ENCODE measurements at places on chromosomes 16 and 17.

GRCh38 chr17:14118951-14119350, 49.6 kb downstream of the COX10 start:
- no peak for DNase-seq

GRCh38 chr17:75086496-75087181, 1.1 kb upstream of the SLC16A5 start:
- no peak for DNase-seq

- DNase-seq: no peak
These were observed 221.0 kb downstream of the CCDC182 start for GRCh38 chr17:57523926-57524632.

DNA sequence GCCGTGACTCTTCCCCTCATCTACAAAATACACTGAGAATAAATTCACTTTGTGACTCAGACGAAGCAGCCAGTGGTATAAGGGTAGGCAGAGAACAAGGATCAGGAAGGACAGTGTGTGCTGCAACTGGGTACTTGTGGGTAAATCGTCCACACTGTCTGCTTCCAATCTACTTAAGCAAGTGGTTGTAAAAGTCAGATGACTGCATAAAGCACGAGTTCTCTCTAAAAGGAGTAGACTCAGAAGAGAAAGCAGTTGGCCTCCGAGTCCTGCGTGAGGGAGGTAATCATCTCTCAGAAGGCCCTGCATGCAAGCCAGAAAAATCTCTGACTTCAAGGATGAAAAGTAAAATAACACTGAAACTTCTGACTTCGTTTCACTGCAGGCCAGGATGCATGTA, 43.1 kb downstream of the ANKFY1 start:
- no peak for DNase-seq

GRCh38 chr16:83799336-83799735, 8.4 kb upstream of the HSBP1 start:
- no peak for DNase-seq

GRCh38 chr16:30139583-30140481, 16.8 kb upstream of the MAPK3 start:
- no peak for DNase-seq

DNA sequence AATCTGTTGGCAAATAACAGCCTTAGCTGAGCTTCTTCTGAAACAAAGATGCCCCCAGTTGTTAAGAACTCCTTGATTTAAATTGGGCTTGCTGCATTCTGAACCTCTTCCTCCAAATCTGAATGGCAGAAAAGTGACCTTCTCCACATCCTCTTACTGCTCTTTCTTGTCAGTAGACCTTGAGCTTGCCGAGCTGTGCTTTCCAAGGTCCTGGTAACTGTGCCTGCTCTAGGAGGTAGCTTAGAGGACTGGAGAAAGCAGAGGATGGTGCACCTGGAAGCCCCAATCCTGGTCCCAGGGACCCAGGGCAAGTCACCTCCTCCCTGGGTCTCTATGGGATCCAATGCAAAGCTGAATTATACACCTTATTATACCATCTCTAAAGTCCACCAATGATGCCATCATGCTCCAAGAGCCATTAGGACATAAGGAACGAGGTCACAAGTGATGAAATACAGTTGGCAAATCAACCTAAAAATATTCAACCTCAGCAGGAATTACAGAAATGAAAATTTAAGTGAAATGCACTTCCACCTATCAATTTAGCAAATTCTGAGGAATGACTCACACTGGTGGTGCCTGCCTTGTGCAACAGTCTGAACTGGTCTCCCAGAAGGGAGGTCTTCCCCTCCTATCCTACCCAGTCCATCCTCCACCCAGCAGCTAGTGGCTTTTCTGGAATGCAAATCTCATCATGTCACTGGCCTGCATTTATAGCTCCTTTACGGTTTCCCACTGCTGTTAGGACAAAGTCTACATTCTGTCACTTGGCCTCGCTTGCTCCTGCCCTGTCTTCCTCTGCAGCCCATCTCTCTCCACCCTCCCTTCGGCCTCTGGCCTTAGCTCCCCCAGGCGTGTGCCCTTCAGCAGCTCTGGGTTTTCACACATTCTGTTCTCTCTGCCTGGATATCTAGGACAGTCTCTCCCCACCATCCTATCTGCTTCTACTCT, 36.6 kb downstream of the TOM1L2 start:
- DNase-seq: no peak

DNA sequence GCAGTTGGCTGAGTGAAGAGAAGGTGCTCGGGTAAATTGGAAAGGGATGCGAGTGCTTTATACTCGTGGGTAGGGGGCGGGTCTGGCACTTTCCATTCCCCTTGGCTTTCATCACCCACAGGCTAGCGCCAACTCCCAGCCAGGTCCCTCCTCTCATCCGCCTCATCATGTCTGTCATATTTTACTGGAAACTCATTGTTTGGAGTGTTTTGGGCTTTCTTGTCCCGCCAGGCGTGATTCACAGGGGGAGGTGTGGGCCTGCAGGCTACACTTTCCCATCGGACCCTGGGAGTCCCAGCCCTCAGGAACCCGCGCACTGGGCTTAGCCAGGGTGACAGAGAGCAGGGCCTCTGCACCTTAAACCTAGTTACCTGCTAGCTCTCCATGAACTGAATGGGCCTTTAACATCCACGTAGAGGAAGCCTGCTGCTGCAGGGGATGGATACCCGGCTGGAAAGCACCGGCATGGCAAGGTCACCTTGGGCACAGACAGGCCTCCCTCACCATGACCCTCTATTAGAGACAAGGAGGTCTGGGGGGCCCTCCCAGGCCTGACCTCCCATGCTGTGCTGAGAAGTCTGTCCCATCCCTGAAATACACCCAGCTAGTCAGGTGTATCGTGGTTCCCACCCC, at the start of gene KRT14:
Gene KRT14, minus strand, starts transcription at position 33 of the 633 bp plus-strand sequence. CDS start 61 bp downstream, outside the sequence.
- no peak for DNase-seq

DNA sequence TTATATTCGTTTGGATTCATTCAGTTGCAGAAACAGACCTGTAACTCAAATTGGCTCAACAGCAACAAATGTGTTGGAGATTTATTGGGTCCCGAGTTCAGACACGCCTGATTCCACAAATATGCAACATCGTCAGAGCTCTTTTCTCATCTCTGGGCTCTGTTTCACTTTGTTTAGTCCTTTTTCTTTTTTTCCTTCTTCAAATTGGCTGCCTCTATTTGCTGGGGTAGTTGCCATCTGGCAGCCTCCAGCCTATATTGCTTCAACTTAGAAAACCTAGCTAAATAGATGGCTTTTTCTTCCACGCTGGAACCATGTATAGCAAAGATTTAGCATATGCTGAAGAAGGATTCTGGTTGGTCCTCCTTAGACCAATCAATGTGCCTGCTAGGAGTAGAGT, 398.5 kb downstream of the RBFOX1 start:
- no peak for DNase-seq

GRCh38 chr16:55478827-55479429, at the start of gene MMP2:
TSS of gene MMP2 (plus strand) at chr16:55479198. CDS start at chr16:55479480, 282 bp downstream.
- DNase-seq: no peak

DNA sequence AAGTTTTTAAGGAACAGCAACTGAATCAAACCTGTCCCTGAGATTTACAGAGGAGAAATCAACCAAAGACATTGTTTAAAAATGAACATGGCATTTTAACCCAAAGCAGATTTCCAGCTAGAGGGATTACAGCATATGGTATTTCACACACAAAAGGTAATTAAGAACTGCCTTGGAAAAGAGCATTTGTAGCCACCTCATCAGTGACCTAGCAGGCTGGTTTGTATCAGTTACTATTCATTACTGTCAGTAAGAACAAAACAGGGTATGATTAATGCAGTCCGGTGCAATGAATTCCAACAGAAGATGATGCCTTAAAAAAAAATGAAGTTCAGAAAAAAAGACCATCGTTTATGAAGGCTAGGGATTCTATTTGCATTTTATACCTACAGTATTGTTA, 219.9 kb downstream of the CHD9NB start:
- no peak for DNase-seq

DNA sequence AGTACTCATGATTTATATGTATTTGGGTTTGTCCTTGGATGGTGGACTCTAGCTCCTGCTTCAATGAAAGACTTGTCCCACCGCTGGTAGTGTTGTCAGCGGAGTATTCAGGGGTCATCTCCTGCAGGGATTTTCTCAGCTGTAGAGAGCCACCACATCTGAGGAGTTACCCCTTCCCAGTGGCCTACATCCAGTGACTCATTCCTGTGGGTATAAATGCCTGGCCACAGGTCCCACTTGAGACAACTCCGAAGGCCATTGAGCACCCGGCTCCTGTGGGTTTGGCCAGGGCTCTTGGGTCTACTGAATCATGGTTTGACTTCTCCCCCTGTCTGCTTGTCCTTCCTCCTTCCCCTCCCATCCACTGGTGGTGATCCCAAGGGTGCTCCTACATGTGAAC, 34.6 kb upstream of the WSB1 start:
- no peak for DNase-seq

DNA sequence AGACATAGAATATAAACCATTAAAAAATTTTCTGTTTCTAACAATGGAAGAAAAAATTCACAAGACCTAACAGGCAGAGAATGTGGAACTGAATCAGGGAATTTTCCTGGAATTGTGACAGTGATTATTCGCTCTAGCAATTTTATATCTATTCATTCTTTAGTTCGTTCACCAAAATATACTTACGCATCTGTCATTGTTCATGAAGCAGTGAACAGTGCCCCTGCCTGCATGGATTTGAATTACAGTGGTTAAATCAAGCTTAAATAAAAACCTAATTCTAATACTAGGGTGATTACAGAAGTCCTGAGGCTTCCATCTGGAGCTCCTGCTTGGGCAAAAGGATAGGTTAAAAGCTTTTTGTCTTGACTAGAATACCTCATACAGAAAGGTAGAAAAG, 48.6 kb downstream of the ABCA8 start:
- DNase-seq: no peak

All from activated naive CD8-positive, alpha-beta T cell treated with anti-CD3 and anti-CD28 coated beads, Interleukin-2, amount 50 U/mL, for 24 hours (primary cell).